ENCODE measurements at places on chromosomes 11 and 22.

DNA sequence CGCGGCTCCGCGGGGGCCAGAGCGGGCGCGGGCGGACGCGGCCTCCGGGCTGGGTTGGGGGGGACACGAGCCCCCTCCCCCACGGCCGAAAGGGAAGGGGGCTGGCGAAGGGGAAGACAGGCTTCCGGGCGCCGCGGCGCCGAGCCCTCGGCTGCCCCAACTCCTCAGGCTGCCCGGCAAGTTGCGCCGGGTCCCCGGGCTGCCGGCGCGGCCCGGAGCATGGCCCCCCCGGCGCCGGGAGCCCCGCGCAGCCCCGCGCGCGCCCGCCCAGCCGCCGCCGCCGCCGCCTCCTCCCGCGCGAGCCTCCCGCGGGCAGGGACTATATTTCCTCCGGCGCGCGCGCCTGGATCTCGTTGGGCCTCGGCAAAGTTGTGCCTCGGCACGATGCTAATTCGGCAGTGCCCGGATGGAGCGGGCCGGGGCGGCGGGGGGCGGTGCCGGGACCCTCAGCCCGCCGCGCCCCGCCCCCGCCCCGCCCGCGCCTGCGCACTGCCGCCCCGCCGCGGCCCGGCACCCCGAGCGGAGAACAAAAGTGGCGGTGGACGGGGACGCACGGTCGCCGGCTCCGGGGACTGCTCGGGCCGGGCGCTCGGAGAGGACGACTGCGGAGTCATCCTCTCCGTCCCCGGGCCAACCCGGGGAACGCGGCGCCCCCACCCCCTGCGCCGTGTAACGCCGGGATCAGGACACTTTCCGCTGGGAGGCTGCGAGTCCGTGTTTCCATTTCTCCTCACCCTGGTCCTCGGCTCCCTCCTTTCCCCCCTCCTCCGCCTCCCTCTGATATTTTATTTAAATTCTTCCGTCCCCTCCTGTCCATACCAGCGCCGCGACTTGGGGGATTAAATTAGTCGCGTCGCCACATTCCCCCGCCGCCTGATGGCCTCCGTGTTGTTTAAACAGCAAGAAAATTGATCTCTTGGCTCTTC lies at the start of gene PHF21B:
Gene PHF21B (minus strand): TSS at position 400 of the 926 bp plus-strand sequence. CDS start 456 bp downstream, outside the sequence.
- DNase-seq: peak; percentile 17

DNA sequence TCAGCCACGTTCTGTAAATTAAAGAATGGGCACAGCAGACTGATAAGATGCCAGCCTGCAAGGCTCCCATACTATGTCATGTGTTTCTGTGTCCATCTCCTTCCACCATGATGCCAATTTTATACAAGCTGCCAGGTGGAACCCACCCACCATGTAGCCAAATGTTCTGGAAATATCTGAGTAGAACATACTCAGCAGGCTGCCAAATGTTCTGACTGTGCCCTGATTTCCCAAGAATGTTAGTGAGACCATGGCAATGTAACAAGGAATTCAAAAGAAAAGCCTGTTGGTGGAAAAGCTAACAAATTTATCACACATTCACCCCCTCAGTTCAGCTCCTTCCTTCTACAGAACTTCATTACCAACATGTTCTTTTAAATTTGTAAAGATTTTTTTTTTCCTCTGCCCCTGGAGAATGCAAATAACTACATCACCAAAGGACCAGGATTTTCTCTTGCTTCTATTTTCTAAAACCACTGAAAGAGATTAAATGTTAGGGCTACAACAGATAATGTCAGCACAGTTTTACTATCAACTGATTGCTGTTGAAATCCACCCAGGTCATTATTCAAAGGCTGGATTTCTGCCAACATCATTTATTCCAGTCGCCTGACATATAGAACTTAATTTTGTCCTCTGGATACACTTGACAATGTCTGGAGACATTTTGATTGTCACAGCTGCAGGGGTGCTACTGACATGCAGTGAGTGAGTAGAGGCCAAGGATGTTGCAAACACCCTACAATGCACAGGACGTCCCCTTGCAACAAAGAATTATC lies 3.1 kb downstream of the DMC1 start:
- DNase-seq: no peak

GRCh38 chr11:26557666-26558065 lies 14.4 kb downstream of the MUC15 start:
- no peak for DNase-seq

DNA sequence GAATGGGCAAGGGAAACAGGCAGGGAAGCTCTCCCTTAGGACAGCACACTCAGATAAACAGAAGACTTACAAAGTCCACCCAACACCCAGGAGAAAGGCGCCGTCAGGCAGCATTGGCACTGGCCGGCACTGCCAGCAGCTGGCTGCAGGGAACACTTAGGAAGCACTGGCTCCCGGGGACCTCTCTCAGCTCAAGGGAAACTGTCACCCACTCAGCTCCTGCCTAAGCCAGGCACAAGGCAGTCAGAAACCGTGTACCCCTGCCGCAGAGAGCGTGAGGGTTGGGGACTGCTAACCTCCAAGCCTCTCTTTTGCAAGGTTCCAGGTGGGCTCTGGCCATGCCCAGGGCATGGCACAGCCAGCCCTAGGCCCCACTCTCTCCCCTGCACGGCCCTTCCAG lies 64.7 kb downstream of the DGCR2 start:
- no peak for DNase-seq

DNA sequence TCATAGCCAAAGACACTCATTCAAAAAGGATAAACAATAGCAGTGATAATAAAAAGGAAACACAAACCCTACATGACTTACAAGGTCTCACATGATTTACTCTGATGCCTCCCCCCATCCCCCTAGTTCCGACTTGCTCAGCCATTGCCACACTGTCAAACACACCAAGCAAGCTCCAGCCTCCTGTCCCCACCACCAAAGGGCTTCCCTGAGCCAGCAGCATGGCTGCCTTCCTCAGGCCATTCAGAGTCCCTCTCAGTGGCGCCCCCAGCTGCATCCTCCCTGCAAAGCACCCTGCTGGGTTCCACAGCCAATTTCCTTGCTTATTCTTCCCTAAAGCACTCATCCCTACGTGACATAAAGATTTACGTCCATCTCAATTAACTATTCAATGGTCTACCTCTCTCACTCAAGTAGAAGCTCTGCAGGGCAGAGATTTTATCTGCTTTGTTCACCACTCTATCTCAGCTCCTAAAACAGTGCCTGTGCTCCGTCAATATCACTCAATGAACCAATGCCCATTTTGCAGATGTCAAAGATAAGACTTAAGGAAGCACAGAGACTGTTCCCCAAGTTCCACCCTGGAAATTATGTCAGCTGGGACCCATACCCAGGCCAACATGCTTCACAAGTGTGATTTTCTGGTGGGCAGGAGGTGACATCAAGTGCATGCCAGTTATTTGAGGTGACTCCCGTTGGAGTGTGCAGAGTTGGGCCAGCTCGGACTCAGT lies 106.9 kb downstream of the SYN3 start:
- no peak for DNase-seq

- no peak for DNase-seq
Observed at GRCh38 chr11:50178737-50179136, 146.1 kb downstream of the OR4C45 start.

DNA sequence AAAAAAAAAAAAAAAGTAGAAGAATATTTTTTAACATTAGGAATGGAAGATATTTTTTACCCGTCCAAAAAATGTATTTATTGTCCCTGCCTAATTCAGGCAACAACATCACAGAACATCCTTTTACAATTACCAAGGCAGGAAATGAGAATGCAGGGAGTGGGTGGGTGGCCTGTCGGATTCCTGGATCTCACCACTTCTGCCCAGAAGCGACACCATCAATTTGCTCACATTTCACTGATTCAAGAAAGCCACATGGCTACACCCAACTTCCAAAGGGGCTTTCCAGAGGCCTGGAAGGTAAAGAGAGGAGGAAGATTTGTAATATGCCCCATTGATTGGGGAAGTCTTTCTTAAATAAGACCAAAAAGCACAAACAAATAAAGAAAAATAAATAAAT lies 93.8 kb upstream of the CLPB start:
- no peak for DNase-seq

DNA sequence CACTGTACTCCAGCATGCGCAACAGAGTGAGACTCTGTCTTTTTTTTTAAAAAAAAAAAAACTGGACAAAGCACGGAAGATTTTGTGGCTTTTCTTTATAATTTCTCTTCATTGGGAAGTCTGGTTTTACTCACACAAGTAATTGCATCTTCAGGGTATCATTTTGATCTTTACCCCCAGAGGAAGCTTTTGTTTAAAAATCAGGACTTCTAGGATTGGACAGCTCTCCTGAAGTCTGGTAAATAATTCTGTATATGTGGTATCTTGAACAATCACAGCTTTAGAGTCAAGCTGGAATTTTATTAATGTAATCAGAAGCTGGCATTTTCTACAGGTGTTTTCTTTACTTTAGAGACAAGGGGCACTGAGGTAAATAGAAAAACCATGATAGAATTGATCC lies 208.1 kb upstream of the NARS2 start:
- no peak for DNase-seq

DNA sequence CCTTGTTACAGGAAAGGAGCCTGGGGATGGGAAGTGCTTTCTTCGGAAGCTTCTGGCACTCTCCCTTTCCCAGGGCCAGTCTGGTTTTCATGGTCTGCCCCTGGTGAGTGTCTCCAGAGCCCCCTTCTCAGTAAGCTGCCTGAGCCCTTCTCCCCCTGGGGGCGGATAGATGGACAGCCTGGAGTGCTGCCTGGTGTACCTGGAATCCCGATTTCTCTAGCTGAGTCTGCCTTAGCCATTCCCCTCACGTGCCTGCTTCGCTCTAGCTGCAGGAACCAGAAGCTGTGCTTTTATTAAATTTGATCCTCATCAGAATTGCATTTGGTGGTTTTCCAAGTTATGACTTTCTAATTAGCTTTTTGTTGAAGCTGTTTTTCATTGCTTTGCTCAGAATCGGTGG lies 152.9 kb upstream of the NAV2 start:
- no peak for DNase-seq

- no peak for DNase-seq
Observed at GRCh38 chr11:95939091-95939490, 15.2 kb upstream of the MTMR2 start.

DNA sequence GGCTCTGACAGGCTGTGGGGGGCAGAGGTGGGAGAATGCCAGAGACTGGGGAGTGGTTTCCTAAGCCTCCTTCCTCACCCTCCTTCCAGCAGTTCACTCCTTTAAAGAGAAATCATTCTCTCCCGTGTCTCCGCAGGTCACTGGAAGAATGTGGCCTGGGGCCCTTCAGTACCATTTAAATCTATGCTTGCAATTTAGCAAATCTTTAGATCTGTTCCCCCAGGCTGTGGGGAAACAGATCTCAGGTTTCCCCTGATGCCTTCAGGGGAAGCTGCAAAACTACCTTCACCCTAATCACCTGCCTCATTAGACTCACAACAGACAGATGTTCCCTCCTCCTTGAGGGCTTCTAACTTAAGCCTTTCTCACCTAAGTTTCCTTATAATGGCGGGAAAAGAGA lies 55.3 kb downstream of the KIRREL3 start:
- no peak for DNase-seq

DNA sequence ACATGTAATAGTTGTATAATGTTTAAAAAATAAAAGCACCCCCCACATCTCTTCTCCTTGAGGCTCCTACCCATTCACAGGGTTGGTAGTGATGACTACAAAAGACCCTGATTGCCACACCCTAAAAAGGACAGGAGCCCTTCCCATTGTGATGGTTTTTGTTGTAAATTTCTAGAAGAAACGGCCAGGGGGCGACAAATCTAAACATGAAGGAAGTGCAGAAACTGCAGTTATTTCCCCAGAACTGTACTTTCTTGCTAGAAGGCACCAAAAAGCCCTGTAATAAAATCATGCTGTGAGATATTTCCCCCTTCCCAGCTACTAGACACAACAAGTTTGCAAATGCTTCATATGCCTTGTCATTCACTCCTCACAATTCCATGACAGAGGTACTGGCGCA lies 10.8 kb downstream of the PRR5L start:
- no peak for DNase-seq

GRCh38 chr22:16789860-16790493 lies 35.2 kb downstream of the XKR3 start:
- no peak for DNase-seq

DNA sequence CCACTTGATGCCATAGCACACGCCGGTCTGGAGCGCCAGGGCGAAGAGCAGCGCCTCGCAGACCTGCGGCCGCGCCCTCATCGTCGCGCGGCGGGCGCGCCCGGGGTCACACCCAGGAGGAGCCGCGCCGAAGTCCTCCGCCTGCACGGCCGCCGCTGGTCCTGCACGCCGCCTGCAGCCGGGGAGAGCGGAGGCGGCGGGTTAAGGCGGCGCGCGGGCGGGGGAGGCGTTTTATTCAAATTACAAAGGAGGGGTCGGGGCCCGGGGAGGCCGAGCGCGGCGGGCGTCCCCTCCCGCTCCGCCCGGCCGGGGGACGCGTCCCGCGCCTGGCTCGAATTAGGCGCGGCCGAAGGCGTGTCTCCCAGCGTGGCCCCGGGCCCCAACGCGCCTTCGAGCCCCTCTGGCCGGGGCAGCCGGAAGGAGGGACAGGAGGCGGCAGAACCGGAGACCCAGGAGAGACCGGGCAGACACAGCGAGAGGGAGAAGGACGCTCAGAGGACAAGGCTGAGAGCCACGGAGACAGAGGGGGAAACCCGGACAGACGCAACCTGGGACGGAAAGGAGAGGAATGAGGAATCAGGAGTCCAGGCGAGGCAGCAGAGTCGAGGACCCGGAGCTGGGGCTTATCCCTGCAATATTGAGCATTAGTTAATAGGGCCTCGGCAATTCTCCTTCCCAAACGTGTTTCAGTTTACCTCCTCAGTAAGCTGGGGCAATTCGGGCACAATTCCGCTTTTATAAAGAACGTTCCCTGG lies at the start of gene WNT11:
Gene WNT11 (minus strand): TSS at position 176 of the 755 bp plus-strand sequence. CDS start 95 bp downstream, at position 81.
- no peak for DNase-seq

GRCh38 chr11:7545611-7546010 lies 31.8 kb downstream of the PPFIBP2 start:
- no peak for DNase-seq

DNA sequence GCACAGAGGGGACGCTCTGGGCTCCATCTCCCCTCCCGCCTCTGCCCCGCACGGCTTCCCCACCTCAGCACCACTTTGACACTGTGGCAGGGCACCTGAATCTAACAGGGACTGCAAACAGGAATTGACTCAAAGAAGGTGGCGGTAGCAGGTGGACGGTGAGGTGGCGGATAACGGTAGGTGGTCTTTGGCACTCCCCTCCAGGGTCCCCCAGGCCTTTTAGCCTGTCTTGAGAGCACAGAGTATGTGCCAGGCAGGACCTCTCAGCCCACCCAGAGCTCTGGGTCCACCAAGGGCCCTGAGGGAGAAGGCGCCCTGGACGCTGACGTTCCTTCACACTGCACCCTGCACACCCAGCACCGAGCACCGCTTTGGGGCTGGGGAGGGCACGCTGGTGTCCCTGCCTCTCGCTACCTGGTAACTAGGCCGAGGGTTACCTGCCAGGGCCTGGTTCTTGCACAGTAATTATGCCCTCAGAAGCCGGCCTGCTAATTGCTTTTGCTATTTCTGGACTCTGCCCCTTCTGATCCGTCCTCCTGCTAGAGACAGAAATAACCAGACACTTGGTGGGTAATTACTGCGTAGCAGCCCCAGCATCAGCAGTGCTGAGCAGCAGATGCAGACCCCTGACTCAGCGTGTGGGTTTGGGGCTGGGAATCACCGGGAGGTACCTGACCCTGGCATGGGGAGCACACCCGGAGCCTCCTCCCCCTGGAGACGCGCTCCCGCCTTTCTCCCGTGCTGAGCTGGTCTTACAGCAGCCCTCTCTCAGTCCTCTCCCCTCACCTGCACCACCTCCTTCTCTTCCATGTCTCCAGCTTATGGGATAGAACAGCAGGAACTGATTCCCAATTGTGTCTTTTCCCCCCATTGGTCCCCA lies 103.3 kb upstream of the B3GAT1 start:
- DNase-seq: no peak

Measured in NCI-H187 (cell line).